ENCODE measurements at places on chromosomes 4 and X.

DNA sequence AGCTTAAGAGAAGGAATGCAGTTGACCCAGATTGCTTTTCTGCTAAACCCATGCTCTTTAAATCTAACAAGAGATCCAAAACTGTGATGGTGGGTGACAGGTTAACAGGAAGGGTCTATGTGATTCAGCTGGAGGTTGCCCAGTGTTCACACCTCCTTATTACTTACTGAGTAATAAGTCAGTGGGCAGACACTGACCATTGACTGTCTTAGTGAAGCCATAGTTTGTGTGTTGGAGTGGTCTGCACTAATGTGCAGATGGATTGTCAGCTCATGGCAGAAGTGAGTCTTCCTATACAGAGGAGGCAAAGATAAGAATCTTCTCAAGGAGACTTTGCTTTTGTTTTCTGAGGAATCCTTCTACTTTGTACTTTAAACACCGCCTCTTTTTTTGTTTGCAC, 15.2 kb upstream of the RUFY3 start:
- no peak for DNase-seq

DNA sequence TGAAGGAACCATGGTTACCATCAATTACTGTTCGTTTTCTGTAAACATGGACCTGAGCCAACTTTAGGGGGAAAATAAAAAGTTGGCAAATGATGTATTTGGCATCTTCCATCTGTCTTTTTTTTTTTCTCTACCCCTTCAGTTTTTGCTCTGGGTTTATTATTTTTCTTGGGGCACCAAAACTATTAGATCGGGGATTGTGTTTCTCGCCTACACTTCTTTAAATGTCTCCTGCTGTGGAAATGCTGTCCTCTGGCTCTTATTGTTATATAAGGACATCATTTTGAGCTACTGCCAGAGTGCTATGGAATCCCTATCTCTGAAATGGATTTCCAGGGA, 234.0 kb upstream of the SLIT2 start:
- no peak for DNase-seq

DNA sequence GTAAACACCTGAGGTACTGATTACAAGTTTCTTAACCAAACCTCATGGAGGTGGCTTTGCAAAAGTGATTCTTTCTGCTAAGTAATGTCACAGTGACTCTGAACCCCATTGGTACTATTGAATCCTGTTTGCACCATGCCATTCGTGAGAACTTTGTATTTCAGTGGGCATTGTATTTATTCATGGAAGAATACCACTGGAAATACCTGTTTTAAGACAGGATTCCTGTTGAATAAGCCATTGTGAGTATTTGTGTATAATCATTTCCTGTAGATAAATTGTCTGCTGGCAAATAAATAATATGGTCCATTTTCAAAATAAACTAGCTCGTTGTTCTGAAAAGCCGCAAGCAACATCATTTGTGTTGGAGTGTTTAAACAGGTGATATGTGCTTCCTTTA, 136.4 kb upstream of the GUCY1A1 start:
- DNase-seq = no peak

- no peak for DNase-seq
Measured at GRCh38 chrX:12958461-12958860, 16.4 kb upstream of the TMSB4X start.

- no peak for DNase-seq
Measured at GRCh38 chr4:5009796-5010195, 9.5 kb downstream of the CYTL1 start.

DNA sequence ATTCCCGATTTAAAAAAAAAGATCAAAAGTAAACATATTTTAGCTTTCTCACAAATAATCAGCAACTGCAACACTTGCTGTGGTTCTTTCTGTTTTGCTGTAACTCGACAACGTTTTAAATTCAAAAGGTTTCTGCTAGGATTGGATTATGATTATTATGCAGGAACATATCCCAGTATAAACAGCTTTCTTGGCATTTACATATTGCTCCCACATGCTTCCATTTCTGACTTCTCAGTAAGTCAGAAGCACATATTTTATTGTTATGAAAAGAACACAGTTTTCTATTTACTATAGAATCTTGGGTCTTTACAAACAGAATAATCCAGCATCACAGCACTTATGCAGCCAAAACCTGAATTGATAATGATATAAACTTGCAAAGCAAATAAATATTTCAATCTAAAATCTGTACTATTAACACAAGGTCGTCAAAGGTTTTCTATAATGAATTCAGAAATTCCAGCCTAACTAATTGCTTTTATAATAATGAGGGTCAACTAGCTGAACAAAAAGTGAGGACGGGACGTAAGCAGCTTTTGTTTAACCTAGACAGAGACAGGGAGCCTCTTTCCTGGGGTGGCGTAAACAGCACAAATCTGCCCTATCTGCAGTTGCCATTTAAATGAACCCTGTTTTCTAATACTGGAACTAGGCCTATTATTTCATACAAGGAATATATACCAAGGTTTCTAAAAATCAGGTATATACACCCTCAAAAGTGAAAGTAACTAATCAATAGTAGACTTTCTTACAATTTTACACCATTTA, 9.8 kb upstream of the PCDH18 start:
- DNase-seq = no peak

GRCh38 chr4:25956260-25956659, 42.2 kb downstream of the SMIM20 start:
- DNase-seq = no peak

DNA sequence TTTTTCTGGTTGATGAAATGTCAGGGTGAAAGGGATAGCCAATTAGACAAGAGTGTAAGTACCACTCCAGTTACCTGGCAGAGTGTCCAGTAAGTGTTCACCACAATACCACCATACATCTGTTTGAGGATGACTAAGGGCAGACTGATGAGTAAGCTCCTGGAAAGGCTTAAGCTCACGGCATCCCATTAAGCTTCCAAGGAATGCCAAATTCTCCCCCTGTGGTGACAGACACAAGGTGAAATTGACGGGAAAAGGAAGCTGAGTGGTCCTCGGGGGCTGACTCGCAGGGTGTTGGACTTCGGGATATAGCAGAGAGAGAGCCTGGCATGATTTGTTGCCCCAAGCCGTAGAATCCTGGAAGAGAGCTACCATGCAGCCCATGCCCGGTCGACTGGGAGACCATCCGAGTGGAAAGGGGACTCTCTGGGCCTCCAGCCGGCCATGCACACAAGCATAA, 7.6 kb upstream of the BST1 start:
- no peak for DNase-seq

GRCh38 chr4:39574946-39575345, 47.7 kb upstream of the UGDH start:
- no peak for DNase-seq

GRCh38 chr4:68342134-68342533, 7.8 kb downstream of the YTHDC1 start:
- DNase-seq = no peak

- no peak for DNase-seq
Measured at GRCh38 chr4:178672512-178672911, 1230.3 kb upstream of the AGA start.

GRCh38 chr4:2305766-2306501, 44.0 kb upstream of the MXD4 start:
- no peak for DNase-seq

- DNase-seq = no peak
Measured at GRCh38 chrX:104795804-104796203, 229.8 kb downstream of the IL1RAPL2 start.

- no peak for DNase-seq
Measured at GRCh38 chrX:146614663-146615478, 194.7 kb upstream of the CXorf51B start.
